ENCODE measurements at places on chromosomes 4 and X. TPM values are rescaled to one million over a fixed set of nuclear protein-coding genes. Genes with fewer than 3 reads are reported as not detected.

DNA sequence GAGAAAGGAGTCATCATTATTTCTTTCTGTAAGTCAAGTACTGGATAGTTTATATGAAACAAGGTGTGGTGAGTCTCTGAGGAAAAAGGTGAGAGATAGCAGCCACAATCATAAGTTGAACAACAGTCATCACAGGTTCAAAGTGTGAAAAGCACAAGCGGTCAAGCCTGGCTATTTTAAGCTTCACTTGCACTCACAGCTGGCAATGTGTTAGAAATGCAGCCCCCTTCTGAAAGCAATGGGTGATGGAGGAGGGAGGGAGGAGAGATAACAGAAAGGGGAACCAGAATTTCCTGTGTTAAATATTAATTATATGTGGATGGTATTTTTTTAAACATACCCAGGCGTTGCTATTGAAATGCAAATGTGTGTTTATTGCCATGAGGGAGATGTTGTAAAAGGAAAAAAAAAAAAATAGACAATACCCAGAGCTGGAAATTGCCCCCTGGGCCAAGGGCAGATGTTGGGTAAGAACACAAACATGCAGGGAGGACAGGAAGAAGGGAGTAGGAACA is 26.9 kb upstream of the BMP3 start:
- no peaks in the 10 kb centered on the region for H3K36me3 ChIP-seq
- no peak overlapping the region for H3K27ac ChIP-seq
- no peaks in the 10 kb centered on the region for H3K4me1 ChIP-seq
- no peaks in the 10 kb centered on the region for H3K27me3 ChIP-seq
- no peak overlapping the region for H3K4me3 ChIP-seq

- no peak overlapping the region for H3K27ac ChIP-seq
- DNase-seq, result no peak
- H3K36me3 ChIP-seq, result no peaks in the 10 kb centered on the region
- no peaks in the 10 kb centered on the region for H3K27me3 ChIP-seq
These were observed 868.9 kb downstream of the PDHA2 start for GRCh38 chr4:96708766-96709165.

- H3K36me3 ChIP-seq, result no peaks in the 10 kb centered on the region
- no peaks in the 10 kb centered on the region for H3K4me1 ChIP-seq
- H3K27me3 ChIP-seq, result no peaks in the 10 kb centered on the region
- no peak for DNase-seq
- no peak overlapping the region for H3K27ac ChIP-seq
- H3K4me3 ChIP-seq, result no peak overlapping the region
These were observed 39.3 kb downstream of the NUDT6 start for GRCh38 chr4:122882857-122883735.

GRCh38 chr4:130154901-130155300 is 1058.9 kb downstream of the C4orf33 start:
- no peak overlapping the region for H3K27ac ChIP-seq
- H3K4me3 ChIP-seq, result no peak overlapping the region
- H3K4me1 ChIP-seq, result no peaks in the 10 kb centered on the region
- DNase-seq, result no peak

Gene MXRA5
- total RNA-seq, result 8.9 TPM

GRCh38 chrX:12702509-12703091 is 88.6 kb upstream of the PRPS2 start:
- H3K36me3 ChIP-seq, result no peaks in the 10 kb centered on the region
- H3K27ac ChIP-seq, result no peak overlapping the region
- H3K27me3 ChIP-seq, result no peaks in the 10 kb centered on the region
- no peaks in the 10 kb centered on the region for H3K4me1 ChIP-seq

- no peaks in the 10 kb centered on the region for H3K4me1 ChIP-seq
- H3K27ac ChIP-seq, result peak overlapping the region; percentile 24
- peaks cover 14% of the 10 kb centered on the region for H3K36me3 ChIP-seq
These were observed 104.5 kb downstream of the SHISA3 start for GRCh38 chr4:42501624-42502401.

Gene MAP7D2
- total RNA-seq, result 0.26 TPM

- no peaks in the 10 kb centered on the region for H3K27me3 ChIP-seq
- H3K4me1 ChIP-seq, result no peaks in the 10 kb centered on the region
These were observed 153.3 kb upstream of the LNX1 start for GRCh38 chr4:53744446-53745160.

Gene C4orf51
- not detected for total RNA-seq

- no peak overlapping the region for H3K4me3 ChIP-seq
- no peak for DNase-seq
- no peaks in the 10 kb centered on the region for H3K36me3 ChIP-seq
- H3K4me1 ChIP-seq, result no peaks in the 10 kb centered on the region
- no peak overlapping the region for H3K27ac ChIP-seq
These were observed 292.2 kb downstream of the ZIC3 start for GRCh38 chrX:137858106-137858505.

DNA sequence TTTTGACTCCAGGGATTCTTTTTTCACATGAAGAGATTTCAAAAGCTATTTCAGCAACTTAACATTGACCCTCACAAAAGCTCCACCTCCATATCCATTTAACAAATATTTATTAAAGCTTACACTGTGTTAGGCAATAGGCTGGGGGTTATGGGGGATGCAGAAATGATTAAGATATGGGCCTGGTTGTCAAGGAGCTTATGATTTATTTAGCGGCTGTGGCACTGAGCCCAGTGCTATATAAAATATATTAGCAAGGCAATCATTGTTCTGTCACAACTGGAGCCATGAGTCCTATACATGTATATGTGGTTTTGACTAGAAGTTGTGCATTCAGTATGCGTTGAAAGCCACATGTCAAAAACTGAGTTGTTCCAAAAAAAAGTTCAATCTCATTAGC is 131.1 kb downstream of the GPC3 start:
- no peak overlapping the region for H3K27ac ChIP-seq
- DNase-seq, result no peak
- no peaks in the 10 kb centered on the region for H3K36me3 ChIP-seq
- no peak overlapping the region for H3K4me3 ChIP-seq
- no peaks in the 10 kb centered on the region for H3K4me1 ChIP-seq

DNA sequence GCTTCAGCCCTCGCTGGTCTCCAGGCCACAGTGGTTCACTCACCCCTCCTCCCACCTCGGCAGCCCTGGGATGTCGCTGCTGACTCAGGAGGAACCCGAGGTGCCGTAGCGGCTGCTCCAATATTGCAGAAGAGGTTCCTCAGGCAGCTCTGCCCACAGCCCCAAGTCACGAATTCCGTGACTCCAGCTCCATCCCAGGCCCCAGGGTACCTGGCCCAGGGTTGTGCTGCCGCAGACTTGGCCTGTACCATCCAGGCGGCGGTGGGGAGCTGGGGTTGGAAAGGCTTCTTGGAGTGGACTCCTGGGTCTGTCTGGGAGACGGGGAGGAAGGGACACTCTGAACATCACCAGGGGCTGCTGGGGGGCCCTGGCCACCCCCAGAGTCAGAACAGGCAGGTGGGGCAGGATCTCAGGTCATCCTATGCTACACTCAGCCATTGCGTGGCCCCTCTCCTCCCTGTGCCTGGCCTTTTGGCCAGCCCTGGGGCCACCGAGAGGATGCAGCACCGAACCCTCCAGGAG is 728 bp upstream of the HGFAC start:
- H3K4me3 ChIP-seq, result no peak overlapping the region
- peaks cover 6% of the 10 kb centered on the region for H3K4me1 ChIP-seq
- H3K36me3 ChIP-seq, result no peaks in the 10 kb centered on the region
- H3K27me3 ChIP-seq, result no peaks in the 10 kb centered on the region
- DNase-seq, result no peak

GRCh38 chr4:126046081-126046614 is 731.4 kb downstream of the FAT4 start:
- no peaks in the 10 kb centered on the region for H3K27me3 ChIP-seq
- H3K4me1 ChIP-seq, result no peaks in the 10 kb centered on the region

- no peak overlapping the region for H3K27ac ChIP-seq
- H3K36me3 ChIP-seq, result no peaks in the 10 kb centered on the region
- H3K4me1 ChIP-seq, result peaks cover 4% of the 10 kb centered on the region
These were observed 109.7 kb downstream of the ELOVL6 start for GRCh38 chr4:110088670-110089069.

GRCh38 chrX:102697494-102697893 is 14.8 kb upstream of the GPRASP2 start:
- no peak for DNase-seq
- no peaks in the 10 kb centered on the region for H3K36me3 ChIP-seq
- H3K27me3 ChIP-seq, result no peaks in the 10 kb centered on the region
- H3K27ac ChIP-seq, result no peak overlapping the region

DNA sequence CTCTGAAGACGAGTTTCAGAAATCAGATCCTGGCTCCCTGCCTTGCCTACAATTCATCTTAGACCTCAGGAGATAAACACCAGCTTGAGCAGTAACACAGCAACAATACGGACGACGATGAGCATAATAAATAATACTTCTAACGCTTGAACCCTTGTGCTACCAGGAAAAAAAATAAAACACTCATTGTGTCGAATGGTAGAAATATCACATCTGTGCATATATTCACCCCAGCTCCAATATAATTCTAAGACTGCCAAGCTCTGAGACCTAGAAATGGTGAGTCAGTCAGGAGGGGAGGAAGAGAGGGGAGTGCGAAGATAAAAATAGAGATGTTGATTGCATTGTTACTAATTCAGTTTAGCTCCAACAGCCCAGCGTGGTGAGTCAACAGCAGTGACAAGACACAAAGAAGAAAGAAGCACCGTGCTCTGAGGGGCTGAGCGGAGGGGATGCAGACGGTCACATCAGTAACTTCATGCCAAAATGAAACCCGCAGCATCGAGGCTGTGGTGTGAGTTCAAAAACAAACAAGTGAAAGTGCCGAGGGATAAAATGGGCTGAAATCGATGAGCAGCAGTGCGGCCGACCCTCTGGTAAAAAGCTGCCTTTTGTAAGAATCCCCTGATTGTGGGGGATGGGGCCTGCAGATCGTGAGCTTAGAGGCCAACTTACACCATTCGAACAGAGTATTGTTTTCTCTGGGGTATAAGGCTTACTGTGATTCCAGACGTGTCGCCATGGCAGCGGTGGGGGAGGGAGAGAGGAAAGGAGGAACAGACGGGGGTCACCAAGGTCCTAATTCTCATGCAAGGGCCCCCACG is 150.4 kb downstream of the MGST2 start:
- peak overlapping the region; percentile 34 for H3K4me3 ChIP-seq
- H3K27me3 ChIP-seq, result no peaks in the 10 kb centered on the region
- no peaks in the 10 kb centered on the region for H3K36me3 ChIP-seq
- DNase-seq, result no peak

DNA sequence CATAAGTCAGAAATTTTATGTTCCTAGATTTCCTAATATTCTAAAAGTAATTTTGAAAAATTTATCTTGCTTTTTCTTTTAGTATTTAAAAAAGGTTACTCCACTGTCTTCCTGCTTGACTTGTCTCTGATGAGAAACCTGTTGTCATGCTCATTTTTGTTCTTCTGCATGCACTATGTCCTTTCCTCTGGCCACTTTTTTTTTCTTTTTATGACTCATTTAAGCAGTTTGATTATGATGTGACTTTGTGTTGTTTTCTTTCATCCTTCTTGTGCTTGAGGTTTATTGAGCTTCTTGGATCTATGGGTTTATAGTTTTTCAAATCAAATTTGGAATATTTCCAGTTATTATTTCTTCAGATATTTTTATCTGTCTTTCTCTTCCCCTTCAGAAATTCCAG is 12.0 kb upstream of the UFSP2 start:
- H3K27me3 ChIP-seq, result no peaks in the 10 kb centered on the region
- no peak overlapping the region for H3K4me3 ChIP-seq
- H3K36me3 ChIP-seq, result no peaks in the 10 kb centered on the region
- H3K27ac ChIP-seq, result no peak overlapping the region

- no peaks in the 10 kb centered on the region for H3K36me3 ChIP-seq
- H3K27me3 ChIP-seq, result no peaks in the 10 kb centered on the region
- H3K27ac ChIP-seq, result no peak overlapping the region
- DNase-seq, result no peak
- no peak overlapping the region for H3K4me3 ChIP-seq
- H3K4me1 ChIP-seq, result no peaks in the 10 kb centered on the region
These were observed 110.5 kb downstream of the PTPN13 start for GRCh38 chr4:86704601-86705000.

DNA sequence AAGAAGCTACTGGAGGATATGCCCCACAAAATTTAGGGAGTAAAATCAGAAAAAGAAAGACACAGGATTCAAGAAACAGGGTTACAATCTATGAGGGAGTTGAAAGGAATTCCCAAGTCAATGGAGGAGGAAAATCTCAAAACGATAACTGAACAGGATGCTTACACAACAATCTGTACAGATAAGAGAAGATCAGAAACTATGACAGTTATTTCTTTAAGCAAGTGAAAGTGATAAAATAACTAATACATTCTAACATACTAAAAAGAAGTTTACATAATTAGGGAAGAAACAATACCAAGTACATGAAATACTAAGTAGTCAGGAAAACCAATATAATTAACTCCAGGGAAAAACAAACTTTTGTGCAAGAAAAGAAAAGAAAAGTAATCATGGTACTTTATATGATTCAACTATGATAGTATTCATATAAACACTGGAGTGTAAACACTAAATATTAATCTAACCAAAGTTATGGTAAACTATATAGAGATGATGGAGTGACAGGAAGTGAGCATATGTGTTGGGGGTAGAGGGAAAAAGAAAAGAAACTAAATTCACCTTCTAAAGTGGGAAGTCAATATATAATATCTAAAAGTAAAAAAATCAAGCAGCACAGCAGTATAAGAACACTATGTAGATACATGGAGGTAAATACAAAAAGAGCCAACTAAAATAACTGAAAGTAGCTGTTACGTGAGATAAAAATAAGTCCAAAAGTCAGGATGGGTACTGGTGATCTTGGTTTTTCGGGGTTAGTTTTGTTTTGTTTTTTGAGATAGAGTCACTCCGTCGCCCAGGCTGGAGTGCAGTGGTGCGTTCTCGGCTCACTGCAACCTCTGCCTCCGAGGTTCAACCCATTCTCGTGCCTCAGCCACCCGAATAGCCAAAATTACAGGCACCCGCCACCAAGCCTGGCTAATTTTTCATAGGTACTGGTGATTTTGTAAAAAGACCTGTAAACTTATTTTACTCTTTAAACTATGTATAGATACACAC is 99.3 kb downstream of the TEX11 start:
- no peaks in the 10 kb centered on the region for H3K36me3 ChIP-seq
- H3K4me1 ChIP-seq, result no peaks in the 10 kb centered on the region
- no peak overlapping the region for H3K4me3 ChIP-seq
- H3K27me3 ChIP-seq, result no peaks in the 10 kb centered on the region

Gene TIMM8A
- total RNA-seq, result 6.4 TPM

Gene MAGEA11
- total RNA-seq, result not detected

Gene UCP1
- total RNA-seq, result not detected

DNA sequence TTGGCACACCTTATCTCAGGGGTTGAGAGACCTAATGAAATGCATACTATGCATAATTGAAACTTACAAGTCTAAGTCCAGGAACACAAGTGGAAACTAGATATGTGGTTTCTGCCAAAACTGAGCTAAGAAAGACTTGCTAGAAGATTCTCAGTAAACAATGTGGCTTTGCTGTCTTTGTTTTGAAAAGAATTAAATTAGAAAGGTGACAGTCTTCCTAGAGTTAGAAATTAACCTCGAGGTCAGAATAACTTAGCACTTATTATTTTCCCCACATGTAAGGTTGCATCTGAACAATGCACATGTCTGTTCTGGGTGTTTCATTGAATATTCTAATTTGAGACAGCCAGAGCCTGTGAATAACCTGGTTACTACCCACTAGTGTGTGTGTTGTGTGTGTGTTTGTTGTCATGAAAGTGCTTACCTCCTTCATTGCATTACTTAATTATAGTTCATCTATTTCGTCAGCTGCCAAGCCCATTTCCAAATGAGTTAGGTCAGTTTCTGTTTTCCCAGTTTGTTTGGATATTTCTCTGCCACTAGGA is 1.5 kb downstream of the EREG start:
- H3K27me3 ChIP-seq, result peaks cover 27% of the 10 kb centered on the region
- peaks cover 11% of the 10 kb centered on the region for H3K4me1 ChIP-seq
- H3K27ac ChIP-seq, result no peak overlapping the region
- DNase-seq, result no peak

GRCh38 chr4:182212211-182212761 is 30.9 kb upstream of the TENM3 start:
- no peaks in the 10 kb centered on the region for H3K36me3 ChIP-seq
- H3K4me1 ChIP-seq, result no peaks in the 10 kb centered on the region
- peaks cover 9% of the 10 kb centered on the region for H3K27me3 ChIP-seq
- DNase-seq, result peak; percentile 78
- H3K27ac ChIP-seq, result no peak overlapping the region
- H3K4me3 ChIP-seq, result no peak overlapping the region

Gene ETDA
- total RNA-seq, result not detected
